ENCODE measurements at places on chromosomes 12 and 14.
A peak's percentile ranks its signal among the peaks of the same experiment; 100 is the strongest.

DNA sequence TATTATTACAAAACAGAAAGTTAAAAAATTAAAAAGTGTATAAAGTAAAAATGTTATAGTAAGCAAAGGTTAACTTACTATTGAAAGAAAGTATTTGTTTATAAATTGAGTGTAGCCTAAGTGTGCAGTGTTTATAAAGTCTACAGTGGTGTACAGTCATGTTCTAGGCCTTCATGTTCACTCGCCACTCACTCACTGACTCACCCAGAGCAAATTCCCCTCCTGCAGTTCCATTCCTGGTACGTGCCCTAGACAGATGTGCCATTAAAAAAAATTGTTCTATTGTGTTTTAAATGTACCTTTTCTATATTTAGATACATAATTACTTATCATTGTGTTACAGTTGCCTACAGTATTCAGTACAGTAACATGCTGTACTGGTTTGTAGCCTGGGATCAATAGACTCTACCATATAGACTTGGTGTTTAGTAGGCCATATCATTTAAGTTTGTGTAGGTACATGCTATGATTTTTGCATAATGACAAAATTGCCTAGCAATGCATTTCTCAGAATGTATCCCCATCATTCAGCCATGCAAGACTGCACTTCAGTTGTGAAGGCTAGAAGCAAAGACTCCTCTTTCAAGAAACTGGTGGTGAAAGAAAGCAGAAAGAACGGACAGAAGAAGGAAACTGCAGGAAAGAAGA is 100.6 kb downstream of the DACT1 start:
- no peak for DNase-seq

GRCh38 chr12:100157427-100157821 is 14.8 kb upstream of the BLTP3B start:
- no peak for DNase-seq

DNA sequence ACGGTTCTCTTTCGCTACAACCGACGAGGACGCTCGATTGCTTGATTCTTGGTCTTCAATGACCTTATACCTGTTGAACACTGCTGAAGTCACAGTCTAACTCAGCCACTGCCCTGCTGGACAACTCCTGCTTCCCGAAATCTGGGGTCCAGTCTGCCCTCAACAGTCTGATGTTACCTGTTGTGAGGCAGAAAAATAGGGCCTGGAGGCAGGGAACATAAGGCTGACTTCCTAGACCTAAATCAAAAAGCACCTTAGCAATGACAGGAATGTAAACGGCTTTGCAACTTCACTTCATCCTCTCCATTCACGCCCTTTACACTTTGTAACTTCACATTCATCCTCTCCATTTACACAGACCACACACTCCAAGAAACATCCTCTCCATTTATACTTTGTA is 597 bp upstream of the GLTP start:
- no peak for DNase-seq

DNA sequence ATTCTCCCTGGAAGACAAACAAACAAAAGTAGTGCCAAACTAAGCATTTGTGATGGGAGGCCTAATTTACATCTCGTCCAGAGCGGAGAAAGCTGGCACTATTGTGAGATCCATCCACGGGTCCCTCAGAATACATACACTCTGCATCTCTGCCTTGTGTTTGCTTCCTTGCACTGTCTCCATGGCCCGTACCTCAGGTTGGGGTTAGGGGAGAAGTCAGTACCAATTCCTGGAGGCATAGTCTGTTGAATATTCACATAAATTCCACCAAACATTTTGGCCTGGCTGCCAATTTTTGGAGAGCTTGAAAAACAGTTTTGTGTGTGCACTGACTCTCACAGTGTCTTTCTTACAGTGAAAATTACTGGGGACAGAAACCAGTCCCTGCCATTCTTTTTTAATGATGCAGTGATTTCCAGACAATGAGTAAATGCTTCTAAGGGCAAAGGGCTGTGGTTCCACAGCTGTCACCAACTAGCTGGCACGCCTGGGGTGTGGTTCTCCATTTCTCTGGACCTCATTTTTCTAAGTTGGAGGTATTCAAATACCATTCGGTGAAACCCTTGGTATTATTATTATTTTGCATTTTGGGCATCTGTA is 119.7 kb upstream of the HIF1A start:
- DNase-seq, result no peak

GRCh38 chr12:72111706-72112105 is 160.5 kb upstream of the TRHDE start:
- no peak for DNase-seq

DNA sequence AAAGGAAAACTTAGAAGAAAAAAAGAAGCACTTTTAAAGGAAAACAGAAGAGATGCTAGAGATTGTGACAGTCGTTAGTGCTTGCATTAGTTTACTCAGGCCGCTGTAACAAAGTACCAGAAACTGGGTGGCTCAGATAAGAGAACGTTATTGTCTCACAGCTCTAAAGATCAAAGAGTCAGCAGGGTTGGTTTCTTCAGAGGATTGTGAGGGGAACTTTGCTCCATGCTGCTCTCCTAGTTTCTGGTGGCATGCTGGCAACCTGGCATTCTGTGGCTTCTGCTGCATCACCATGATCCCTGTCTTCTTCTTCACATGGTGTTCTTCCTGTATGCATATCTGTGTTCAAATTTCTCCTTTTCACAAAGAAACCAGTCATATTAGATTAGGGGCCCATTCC is 119.4 kb upstream of the PLEKHA5 start:
- no peak for DNase-seq

DNA sequence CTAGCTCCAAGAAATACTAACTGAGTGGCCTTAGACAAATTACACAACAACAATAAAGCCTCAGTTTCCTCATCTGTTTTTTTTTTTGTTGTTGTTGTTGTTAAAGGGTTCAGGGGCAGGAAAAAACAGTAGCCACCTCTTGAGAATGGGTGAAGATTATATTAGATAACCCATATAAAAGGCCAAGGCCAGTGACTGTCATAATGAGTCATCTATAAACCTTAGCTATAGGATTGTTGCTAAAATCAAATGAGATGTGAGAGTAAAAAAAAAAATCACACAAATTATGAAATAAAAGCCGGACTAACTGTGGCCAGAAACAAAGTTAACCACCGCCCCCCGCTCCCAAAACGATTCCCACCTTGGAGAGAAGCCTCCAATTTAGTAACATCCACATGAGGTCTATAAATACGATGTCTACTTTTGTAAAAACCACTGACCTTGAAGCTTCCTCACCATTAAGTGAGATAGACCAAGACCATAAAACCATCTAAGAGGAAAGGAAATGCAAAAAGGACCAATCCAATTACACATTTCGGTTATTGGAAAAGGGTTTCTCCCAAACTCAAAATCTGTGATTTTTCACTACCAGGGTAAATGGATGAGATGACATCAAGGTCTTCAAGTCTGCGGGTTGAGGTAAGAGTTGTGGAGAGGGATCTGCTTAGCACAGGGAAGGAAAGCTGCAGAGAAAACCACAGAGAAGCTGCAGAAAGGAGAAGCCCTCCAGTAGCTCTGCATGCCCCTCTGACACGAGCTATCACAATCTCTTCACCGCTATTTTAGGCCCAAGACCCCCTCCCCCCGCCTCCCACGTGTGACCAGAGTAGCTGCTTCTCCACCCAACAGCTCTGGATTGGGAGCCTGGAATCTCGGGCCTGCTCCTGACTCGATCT is 1.0 kb downstream of the NAA25 start:
- no peak for DNase-seq

GRCh38 chr12:28882444-28882843 is 266.6 kb upstream of the FAR2 start:
- DNase-seq, result no peak

- no peak for DNase-seq
Observed at GRCh38 chr12:40614923-40615322, 77.3 kb upstream of the CNTN1 start.

DNA sequence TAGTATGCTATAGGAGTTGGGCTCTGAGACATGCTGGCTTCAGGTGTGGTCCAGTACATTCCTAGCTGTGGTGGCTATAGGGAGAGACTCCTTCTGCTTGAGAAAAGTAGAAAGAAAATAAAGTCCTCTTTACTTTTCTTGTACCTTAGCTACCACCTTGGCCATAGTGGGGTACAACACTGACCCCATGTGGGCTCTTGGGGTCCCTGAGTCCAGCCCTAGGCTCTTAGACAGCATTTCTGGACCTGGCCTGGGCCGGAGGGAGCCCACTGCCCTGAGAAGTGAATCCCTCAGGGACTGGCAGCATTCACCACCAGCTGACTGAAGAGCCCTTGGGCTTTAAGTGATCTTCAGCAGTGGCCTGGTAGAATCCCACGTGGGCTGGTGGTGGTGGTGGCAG is 143.1 kb downstream of the SYT10 start:
- DNase-seq, result no peak

DNA sequence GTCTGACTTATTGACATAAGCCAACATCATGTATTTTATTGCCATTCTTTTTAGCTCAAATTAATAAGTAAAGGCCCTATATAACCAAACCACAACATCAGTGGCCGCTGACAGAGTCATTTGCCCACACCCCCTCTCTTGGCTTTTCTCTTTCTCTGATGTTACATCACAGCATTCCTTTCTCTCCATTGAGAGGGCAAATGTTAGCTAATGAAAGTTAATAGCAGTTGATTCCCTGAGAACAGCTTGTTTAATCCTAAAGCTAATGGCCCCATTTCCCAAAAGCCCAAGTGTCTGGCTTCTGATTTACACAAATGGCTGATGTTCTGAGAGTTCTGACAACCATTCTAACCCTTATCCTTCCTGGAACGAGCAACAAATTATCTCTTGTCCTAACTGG is 308.8 kb downstream of the SNAPC1 start:
- no peak for DNase-seq

DNA sequence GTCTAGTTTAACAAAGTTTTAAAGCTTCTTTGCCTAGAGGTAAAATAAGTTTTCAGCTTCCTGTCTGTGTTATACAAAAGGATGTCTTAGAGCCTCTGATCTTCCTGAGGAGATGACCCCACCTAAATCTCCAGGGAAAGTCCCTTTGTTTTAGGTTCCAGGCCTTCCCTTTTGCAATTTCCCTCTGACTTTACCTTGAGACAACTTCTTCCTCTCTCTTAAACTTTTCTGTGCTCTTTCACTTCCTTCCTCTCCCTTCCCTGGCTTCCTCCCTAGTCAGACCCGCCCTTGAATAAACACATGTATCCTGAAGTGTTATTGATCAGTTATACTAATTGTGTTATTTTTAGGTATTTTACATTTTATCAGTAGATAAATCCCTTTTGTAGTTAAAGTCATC is 134.8 kb downstream of the DYRK2 start:
- no peak for DNase-seq

- peak; percentile 8 for DNase-seq
Observed at GRCh38 chr14:94485944-94486841, 10.2 kb upstream of the SERPINA9 start.

GRCh38 chr14:100225169-100225568 is 13.8 kb upstream of the YY1 start:
- DNase-seq, result no peak

DNA sequence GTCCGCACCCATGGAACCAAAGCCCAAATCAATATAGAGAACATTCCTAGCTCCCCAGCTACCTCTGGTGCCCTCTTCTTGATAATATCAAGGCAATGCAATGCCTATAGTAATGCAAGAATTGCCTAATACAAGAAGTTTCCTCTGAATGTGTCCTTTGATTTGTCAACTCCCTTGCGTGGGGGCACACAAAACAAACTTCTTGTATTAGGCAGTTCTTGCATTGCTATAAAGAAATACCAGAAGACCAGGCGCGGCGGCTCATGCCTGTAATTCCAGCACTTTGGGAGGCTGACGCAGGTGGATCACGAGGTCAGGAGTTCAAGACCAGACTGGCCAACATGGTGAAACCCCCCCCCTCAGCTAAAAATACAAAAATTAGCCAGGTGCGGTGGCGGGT is 10.4 kb upstream of the ITPK1 start:
- no peak for DNase-seq

GRCh38 chr12:128269181-128269591 is 2.2 kb downstream of the TMEM132C start:
- DNase-seq, result no peak

DNA sequence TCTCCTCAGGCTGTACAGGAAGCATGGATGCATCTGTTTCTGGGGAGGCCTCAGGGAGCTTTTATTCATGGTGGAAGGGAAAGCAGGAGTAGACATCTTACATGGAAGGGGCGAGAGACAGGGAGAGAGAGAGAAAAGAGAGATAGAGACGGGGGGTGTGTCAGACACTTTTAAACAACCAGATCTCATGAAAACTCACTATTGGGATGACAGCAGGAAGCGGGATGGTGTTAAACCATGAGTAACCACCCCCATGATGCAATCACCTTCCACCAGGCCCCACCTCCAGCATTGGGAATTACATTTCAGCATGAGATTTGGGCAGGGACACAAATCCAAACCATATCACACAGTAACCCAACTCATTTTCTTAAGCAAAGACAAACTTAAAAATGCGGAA is 110.0 kb upstream of the EEA1 start:
- no peak for DNase-seq

DNA sequence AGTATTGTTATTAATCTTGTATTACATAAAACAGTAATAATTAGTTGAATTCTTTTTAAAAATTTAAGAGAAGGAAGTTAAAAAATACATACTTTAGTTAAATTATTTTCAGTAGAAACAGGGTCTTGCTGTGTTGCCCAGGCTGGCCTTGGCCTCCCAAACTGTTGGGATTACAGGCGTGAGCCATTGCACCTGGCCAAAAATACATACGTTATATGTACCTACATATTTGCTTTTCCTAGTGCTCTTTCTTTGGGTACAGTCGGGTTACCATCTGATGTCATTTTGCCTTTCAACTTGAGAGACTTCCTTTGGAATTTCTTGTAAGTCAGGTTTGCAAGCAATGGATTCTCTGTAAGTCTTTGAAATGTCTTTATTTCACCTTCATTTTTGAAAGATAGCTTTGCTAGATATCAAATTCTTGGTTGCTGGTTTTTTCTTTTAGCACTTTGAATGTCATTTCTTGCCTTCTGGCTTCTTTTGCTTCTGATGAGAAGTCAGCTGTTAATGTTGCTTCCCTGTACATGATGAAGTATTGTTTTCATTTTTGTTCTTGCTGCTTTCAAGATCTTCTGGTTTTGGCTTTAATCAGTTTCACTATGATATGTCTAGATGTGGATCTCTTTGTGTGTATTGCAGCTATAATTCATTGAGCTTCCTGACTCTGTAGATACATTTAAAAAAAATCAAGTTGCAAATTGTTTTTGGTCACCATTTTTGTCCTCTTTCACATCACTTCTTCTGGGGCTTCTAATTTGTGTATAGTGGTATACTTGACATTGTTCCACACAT is 84.4 kb downstream of the SPATS2 start:
- no peak for DNase-seq

DNA sequence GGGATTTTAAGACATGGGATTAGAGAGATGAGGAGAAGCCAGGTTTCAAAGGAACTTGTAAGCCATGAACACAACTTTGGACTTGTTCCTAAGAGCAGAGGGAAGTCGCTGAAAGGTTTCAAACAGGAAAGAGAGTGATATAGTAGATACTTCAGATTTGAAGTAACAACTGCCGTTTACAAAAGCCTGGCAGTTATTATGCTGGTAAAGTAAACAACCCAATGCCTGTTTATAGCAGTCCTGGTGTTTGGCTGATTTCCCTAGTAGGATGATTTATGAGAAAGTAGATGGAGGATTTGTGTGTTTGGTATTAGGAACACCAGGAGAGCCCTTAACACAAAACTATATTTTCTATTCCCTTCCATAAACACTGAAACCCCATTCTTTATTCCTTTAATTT is 285.7 kb downstream of the RMST start:
- DNase-seq, result no peak

- no peak for DNase-seq
Observed at GRCh38 chr12:124779161-124780141, 84.2 kb downstream of the SCARB1 start.

GRCh38 chr12:92142251-92142926 is 3.3 kb downstream of the BTG1 start:
- DNase-seq, result no peak

GRCh38 chr12:131612092-131612755 is 98.7 kb upstream of the SFSWAP start:
- no peak for DNase-seq

Data from activated CD8-positive, alpha-beta memory T cell treated with anti-CD3 and anti-CD28 coated beads for 1 hour (primary cell).